ENCODE measurements at places on chromosomes 6 and 20. TPM values are rescaled to one million over a fixed set of nuclear protein-coding genes. Genes with fewer than 3 reads are reported as not detected.
A peak's percentile ranks its signal among the peaks of the same experiment; 100 is the strongest.

DNA sequence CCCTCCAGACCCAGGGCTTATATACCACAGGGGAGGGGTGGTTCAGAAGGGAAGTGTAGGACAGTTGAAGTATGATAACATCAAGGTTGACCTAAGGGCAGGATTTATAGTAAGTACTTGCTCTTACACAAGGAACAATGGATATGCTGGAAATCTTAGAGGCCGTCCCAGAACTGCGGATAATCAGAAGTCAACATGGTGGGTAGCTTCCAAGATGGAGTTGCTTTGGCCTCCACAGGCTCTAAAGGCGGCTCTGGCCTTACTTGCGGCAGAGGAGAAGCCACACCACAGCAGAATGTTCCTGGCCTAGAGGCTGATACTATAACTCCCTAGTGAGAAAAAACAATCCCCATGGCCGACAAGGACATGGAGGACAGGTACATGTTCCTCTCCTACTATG lies 344.7 kb downstream of the CDC5L start:
- no peaks in the 10 kb centered on the region for H3K27me3 ChIP-seq
- no peaks in the 10 kb centered on the region for H3K36me3 ChIP-seq
- no peaks in the 10 kb centered on the region for H3K4me1 ChIP-seq
- H3K4me3 ChIP-seq: no peak overlapping the region
- H3K27ac ChIP-seq: no peak overlapping the region

- H3K4me1 ChIP-seq: no peaks in the 10 kb centered on the region
- H3K27me3 ChIP-seq: no peaks in the 10 kb centered on the region
- H3K36me3 ChIP-seq: no peaks in the 10 kb centered on the region
Observed at GRCh38 chr6:143621876-143622605, 55.7 kb upstream of the PHACTR2 start.

GRCh38 chr6:47131773-47132172 lies 89.6 kb upstream of the ADGRF1 start:
- H3K27me3 ChIP-seq: no peaks in the 10 kb centered on the region
- H3K36me3 ChIP-seq: no peaks in the 10 kb centered on the region
- no peak overlapping the region for H3K4me3 ChIP-seq

DNA sequence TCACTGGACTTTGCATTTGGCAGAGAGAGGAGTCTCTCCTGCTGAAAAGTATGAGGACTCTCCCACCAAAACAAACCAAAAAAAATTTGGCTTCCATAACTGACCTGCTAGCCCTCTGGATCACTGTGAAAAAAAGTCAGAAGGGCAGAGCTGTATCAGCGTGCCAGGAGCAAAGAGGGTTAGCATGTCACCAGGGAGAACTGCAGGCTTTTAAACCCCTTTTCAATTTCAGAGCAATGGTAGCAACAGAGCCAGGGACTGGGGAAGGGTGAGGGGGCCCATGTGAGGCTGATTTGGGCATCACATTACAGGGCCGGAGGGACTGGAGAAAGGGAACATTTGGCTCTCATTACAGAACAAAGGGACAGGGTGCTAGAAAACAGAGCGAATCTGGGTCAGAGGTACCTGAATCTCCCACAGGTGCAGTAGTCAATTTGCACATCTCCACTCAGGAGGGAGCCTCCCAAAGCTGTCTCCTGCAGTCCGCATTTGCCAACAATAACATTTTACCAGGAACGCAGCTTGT lies 185.7 kb upstream of the EYA4 start:
- no peak overlapping the region for H3K4me3 ChIP-seq
- peaks cover 8% of the 10 kb centered on the region for H3K4me1 ChIP-seq
- H3K27me3 ChIP-seq: no peaks in the 10 kb centered on the region
- peak overlapping the region; percentile 41 for H3K27ac ChIP-seq
- H3K36me3 ChIP-seq: no peaks in the 10 kb centered on the region
- no peak for DNase-seq

GRCh38 chr6:70282312-70282918 lies 20.5 kb downstream of the COL9A1 start:
- peak; percentile 50 for DNase-seq
- H3K4me3 ChIP-seq: peak overlapping the region; percentile 32
- no peaks in the 10 kb centered on the region for H3K4me1 ChIP-seq
- H3K36me3 ChIP-seq: no peaks in the 10 kb centered on the region
- no peak overlapping the region for H3K27ac ChIP-seq
- peaks cover 2% of the 10 kb centered on the region for H3K27me3 ChIP-seq

GRCh38 chr6:15500078-15500740 lies 162.6 kb downstream of the DTNBP1 start:
- H3K27me3 ChIP-seq: no peaks in the 10 kb centered on the region
- H3K4me3 ChIP-seq: no peak overlapping the region
- H3K27ac ChIP-seq: no peak overlapping the region
- H3K4me1 ChIP-seq: peaks cover 31% of the 10 kb centered on the region
- DNase-seq: no peak

DNA sequence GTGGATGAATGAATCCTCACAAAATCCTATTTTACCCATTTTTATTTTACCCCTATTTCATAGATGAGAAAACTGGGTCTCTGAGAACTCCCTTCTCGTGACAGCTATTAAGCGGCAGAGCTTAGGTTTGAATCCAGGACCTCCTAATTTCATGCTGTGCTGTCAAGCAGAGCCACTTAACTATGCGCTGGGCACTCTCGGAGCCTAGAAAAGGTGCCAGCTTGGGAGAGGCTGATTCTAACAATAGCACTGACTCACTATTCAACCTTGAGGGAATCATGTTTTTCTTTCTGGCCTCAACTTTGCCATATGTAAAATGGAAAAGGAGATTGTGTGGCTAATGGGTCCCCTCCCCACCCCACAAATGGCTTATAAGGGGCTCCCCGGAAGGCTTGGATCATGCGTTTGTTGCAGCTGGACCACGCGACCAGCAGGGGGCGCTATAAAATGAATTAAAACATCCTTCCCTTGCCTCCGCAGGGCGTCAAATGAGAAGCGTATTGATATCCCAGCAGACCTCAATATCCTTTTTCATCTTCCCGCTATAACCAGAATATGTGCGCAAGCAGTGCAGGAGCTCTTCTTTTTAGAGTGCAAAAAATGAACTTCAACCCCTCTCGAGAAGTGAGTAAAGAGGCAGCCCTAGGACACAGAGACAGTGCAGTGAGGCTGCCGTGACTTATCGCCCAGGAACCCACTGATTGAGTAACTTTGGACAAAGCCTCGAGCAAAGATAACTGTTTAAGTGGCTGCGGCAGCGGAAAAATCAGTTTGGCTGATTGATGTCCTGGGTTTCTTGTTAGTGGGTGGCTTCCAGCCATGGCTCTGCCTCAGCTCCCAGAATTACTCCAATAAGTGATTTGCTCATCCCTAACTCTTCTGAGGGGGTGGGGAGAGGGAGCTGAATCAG lies 12.8 kb upstream of the PDYN start:
- H3K36me3 ChIP-seq: no peaks in the 10 kb centered on the region
- no peak overlapping the region for H3K4me3 ChIP-seq
- DNase-seq: no peak
- H3K27ac ChIP-seq: no peak overlapping the region
- H3K27me3 ChIP-seq: peaks cover 31% of the 10 kb centered on the region

- H3K4me1 ChIP-seq: no peaks in the 10 kb centered on the region
- no peaks in the 10 kb centered on the region for H3K27me3 ChIP-seq
- no peaks in the 10 kb centered on the region for H3K36me3 ChIP-seq
Observed at GRCh38 chr6:22636452-22636851, 67.1 kb downstream of the HDGFL1 start.

DNA sequence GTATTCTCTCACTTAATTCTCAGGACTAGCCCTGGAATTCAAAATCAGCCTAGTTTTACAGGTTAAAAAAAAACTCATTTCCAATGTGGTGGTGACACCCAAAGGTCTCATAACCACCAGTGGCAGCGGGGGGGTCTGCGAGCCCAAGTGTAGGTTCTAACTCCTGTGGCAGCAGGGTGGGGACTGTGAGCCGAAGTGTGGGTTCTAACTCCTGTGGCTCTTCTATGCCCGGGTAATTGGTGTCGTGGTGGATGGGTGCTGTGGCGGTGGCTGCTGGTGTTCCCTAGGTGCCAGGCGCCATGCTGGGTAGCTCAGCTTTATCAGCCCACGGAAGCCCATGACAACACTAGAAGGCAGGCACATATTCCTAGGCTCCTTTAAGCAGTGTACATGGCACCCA lies 4.9 kb upstream of the ANKRD60 start:
- H3K27ac ChIP-seq: no peak overlapping the region
- peaks cover 14% of the 10 kb centered on the region for H3K27me3 ChIP-seq
- no peak for DNase-seq
- H3K36me3 ChIP-seq: peaks cover 24% of the 10 kb centered on the region
- peaks cover 4% of the 10 kb centered on the region for H3K4me1 ChIP-seq
- no peak overlapping the region for H3K4me3 ChIP-seq

GRCh38 chr6:49855221-49855620 lies 11.1 kb downstream of the CRISP1 start:
- no peaks in the 10 kb centered on the region for H3K36me3 ChIP-seq
- no peak overlapping the region for H3K27ac ChIP-seq
- H3K27me3 ChIP-seq: no peaks in the 10 kb centered on the region
- no peak overlapping the region for H3K4me3 ChIP-seq
- no peak for DNase-seq

- no peak for DNase-seq
- H3K36me3 ChIP-seq: no peaks in the 10 kb centered on the region
- H3K4me1 ChIP-seq: no peaks in the 10 kb centered on the region
Observed at GRCh38 chr6:128686084-128686483, 165.7 kb upstream of the PTPRK start.

DNA sequence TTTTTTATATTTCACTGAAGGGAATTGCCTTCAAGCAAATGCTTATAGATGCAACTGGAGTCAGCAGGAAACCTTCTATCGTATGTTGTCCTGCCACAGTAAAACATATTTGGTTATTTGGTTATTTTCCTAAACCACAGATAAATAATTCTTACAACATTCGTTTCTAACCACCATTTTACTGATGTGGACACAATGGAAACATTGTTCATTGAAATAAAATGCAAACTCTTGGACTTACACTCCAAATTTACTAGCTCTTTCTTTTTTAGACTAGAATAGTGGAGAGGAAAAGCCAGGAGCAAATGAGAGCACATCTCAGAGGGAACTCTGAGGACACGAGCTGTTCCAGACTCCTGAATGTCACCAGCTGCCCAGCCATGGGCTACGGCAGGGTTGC lies 114.8 kb downstream of the RPS12 start:
- no peaks in the 10 kb centered on the region for H3K27me3 ChIP-seq
- no peak overlapping the region for H3K4me3 ChIP-seq
- H3K36me3 ChIP-seq: no peaks in the 10 kb centered on the region

- H3K36me3 ChIP-seq: peaks cover 3% of the 10 kb centered on the region
- H3K4me3 ChIP-seq: no peak overlapping the region
- DNase-seq: no peak
- H3K27ac ChIP-seq: no peak overlapping the region
- no peaks in the 10 kb centered on the region for H3K4me1 ChIP-seq
Observed at GRCh38 chr6:20789162-20789561, 254.9 kb downstream of the CDKAL1 start.

DNA sequence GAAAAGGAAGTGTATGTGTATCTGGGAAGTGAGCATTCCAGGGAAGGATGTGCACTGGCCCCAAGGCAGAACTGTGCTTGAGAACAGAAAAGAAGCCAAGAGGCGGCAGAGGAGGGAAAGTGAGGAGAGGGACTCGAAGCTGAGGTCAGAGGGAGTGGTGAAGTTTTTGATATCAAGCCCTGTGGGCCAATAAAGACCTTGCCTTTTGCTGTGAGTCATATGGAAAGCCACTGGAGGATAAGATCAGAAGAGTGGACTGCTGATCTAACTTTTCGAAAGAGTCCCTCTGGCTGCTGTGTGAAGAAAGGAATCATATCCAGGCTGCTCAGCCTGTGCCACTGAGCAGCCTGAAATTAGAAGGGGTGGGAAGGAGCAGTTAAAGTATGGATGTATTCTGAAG lies 99.4 kb downstream of the EYA4 start:
- H3K4me3 ChIP-seq: no peak overlapping the region
- peaks cover 54% of the 10 kb centered on the region for H3K4me1 ChIP-seq
- DNase-seq: no peak

GRCh38 chr20:52252664-52253063 lies 61.1 kb upstream of the ZFP64 start:
- DNase-seq: no peak
- peaks cover 1% of the 10 kb centered on the region for H3K27me3 ChIP-seq
- no peaks in the 10 kb centered on the region for H3K36me3 ChIP-seq

- H3K4me1 ChIP-seq: peaks cover 26% of the 10 kb centered on the region
- H3K4me3 ChIP-seq: no peak overlapping the region
- H3K36me3 ChIP-seq: peaks cover 36% of the 10 kb centered on the region
Observed at GRCh38 chr20:34578025-34578424, 19.5 kb downstream of the MAP1LC3A start.

GRCh38 chr20:49283176-49283702 lies 5.4 kb upstream of the ZNFX1 start:
- H3K4me1 ChIP-seq: peaks cover 42% of the 10 kb centered on the region
- no peaks in the 10 kb centered on the region for H3K27me3 ChIP-seq
- no peak overlapping the region for H3K27ac ChIP-seq
- H3K4me3 ChIP-seq: peak overlapping the region; percentile 20
- no peak for DNase-seq

DNA sequence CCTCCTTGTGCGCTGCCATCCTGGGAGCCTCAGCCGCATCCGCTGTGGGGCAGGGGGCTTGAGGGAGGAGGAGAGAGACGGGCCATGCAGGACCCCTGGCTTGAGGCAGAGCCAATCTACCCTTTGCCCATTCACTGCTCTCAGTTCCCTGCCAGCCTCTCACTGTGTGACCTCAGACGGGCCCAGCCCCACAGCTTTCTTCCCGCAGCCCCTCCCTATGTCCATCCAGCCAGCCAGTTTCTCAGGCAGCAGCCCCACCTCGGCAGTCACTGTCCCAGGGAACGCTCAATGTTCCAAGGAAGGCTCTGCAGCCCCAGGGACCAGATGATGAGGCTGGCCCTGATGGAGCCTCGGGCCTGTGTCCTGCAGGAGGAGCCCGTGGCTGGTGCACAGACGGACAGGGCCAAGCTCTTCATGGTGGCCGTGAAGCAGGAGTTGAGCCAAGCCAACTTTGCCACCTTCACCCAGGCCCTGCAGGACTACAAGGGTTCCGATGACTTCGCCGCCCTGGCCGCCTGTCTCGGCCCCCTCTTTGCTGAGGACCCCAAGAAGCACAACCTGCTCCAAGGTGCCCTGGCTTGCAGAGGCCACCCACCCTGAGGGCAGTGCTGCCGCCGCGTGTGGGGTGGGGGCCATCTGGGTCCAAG lies 3.9 kb upstream of the TNFRSF6B start:
- peaks cover 17% of the 10 kb centered on the region for H3K4me1 ChIP-seq
- H3K27ac ChIP-seq: no peak overlapping the region
- H3K27me3 ChIP-seq: no peaks in the 10 kb centered on the region
- DNase-seq: no peak
- H3K4me3 ChIP-seq: no peak overlapping the region
- peaks cover 20% of the 10 kb centered on the region for H3K36me3 ChIP-seq

- H3K27me3 ChIP-seq: no peaks in the 10 kb centered on the region
- H3K36me3 ChIP-seq: no peaks in the 10 kb centered on the region
- peak; percentile 68 for DNase-seq
Observed at GRCh38 chr6:91273729-91274128, 686.9 kb upstream of the MAP3K7 start.

The MROH8 gene
- 4.3 TPM for total RNA-seq

The FILIP1 gene
- 86.8 TPM for total RNA-seq

The SLC17A2 gene
- not detected for total RNA-seq

The CCN2 gene
- total RNA-seq: 25.0 TPM

The PTPRK gene
- total RNA-seq: 9.1 TPM

The TNFRSF6B gene
- 1.3 TPM for total RNA-seq

The NRN1 gene
- total RNA-seq: 9.3 TPM

The EPPIN gene
- not detected for total RNA-seq

The LEMD2 gene
- total RNA-seq: 21.3 TPM

The CALHM5 gene
- 0.82 TPM for total RNA-seq

The VSX1 gene
- total RNA-seq: not detected

The TMEM170B gene
- 7.4 TPM for total RNA-seq

The PFDN6 gene
- 87.6 TPM for total RNA-seq

The NRSN2 gene
- total RNA-seq: 3.9 TPM

The CST2 gene
- not detected for total RNA-seq

The ECT2L gene
- total RNA-seq: not detected

All from psoas muscle (tissue), 8 donors.